ENCODE measurements at places on chromosomes 13 and 19.

GRCh38 chr19:52923778-52924593 is 758 bp upstream of the ZNF888 start:
- no peak for DNase-seq

DNA sequence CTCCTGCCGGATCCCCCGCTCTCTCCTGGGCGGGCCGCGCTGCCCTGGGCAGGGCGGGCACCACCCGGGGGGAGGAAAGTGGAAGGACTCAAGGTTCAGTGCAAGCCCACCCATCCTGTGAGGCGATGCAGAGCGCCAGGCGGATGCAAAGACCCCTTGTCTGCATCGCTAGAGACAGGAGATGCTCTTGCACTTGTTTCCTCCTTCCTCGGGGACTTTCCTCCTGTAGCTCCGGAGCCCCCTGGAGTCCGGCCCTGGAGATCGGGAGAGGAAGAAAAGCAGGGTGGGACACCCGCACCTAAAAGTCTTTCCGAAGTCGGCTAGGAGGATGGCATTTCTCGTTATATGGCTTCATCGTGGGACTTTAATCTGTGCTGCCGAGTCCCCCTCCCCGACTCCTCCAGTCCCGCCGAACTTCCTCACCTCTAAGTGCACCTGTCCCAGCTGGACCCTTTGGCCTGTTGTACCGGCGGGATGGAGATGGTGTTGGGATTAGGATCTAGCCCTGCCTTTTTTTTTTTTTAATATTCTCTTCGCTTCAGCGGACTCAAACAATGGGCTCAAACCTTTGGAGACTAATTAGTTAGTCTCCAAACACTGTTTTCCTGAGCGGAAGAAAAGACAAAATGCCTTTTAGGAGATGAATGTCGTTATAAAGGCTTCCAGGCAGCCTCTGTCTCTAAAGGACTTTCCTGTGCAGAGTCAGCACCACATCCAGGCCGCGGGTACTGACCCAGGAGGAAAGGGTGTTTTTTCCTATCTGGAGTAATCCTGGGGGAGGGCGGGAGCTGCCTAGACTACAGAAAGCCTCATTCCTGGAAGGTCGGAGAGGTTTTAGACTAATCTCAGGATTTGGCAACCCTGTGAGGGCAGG is 725 bp downstream of the FAM124A start:
- DNase-seq = no peak

DNA sequence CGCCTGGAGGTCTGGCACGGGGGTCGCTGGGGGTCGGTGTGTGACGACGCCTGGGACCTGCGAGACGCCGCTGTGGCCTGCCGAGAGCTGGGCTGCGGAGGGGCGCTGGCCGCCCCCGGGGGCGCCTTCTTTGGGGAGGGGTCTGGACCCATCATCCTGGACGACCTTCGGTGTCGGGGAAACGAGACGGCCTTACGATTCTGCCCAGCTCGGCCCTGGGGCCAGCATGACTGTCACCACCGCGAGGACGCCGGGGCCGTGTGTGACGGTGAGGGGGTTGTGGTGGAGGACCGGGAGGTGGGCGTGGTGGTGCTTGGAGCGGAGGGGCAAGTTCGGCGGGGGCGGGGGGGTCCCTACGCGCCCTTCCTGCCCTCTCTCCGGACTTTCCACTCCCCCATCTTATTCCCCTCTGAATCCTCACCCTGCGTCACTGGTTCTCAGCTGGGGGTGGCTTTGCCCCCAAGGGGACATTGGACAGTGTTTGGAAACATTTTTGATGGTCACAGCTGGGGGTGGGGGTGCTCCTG is 5.5 kb downstream of the SSC5D start:
- no peak for DNase-seq

DNA sequence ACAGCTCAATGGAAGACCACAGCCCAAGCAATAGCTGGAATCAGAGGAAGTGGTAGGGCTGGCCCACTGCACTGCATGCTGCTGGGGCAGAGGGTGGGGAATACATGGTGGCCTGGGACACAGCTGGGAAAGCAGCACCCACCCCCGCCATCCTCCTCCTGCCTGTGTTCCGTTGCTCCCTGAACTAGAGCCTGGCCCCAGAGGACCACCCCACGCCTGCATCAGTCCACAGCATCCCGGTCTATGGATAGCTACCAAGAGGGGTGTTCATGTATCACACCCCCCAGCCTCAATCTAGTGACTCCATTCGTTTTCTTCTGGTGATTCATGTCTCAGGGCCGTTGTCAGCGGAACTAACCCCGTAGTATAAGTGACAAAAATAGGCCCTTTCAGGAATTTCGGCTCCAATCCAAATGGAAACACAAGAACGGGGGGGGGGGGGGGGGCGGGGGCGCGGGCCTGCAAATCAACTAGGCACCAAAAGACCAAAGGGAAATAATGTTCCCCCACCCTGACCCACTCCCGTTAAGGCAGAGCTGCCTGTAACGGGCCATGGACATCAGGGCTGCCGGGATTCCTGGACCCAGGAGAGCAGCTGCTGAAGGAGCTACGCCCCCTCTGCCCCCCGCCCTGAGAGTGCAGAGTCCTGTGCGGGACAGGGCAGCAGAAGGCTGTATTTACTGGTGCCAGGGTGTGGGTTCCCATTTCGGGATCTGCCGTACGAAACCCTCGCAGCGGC is 18.9 kb upstream of the EPHX3 start:
- DNase-seq = peak; percentile 65

- DNase-seq = no peak
These were observed 4.0 kb downstream of the TPGS1 start for GRCh38 chr19:511101-511851.

GRCh38 chr13:110442930-110443621 is 118.4 kb downstream of the RAB20 start:
- no peak for DNase-seq

GRCh38 chr19:11373166-11373884 is 1.1 kb upstream of the SWSAP1 start:
- no peak for DNase-seq

- DNase-seq = no peak
These were observed 19.2 kb downstream of the PARP4 start for GRCh38 chr13:24493356-24493755.

DNA sequence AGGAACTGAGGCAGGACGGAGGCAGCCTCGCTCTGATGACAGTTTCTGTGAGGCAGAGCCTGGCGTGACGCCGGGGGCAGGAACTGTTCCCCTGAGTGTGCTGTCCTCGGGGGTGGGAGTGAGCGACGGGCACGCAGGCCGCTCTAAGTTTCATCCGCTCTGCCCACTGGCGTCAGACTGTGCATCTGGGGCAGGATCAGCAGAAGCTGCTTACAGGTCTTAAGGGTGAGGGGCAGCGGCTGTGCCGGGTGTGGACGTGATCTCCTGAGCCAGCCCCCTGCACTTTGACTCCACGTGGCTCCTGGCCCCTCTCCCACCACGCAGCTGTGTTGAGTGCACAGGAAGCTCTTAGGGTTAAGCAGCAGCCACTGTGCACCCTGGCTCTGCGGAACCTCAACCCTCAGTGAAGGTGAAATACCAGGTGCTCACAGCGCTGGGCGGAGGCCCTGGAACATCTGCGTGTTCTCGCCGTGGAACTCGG is 1.5 kb downstream of the GRK1 start:
- no peak for DNase-seq

- no peak for DNase-seq
These were observed 10.8 kb downstream of the FFAR2 start for GRCh38 chr19:35458731-35459391.

- peak; percentile 14 for DNase-seq
These were observed 102.3 kb downstream of the STOML3 start for GRCh38 chr13:38888309-38888708.

- DNase-seq = no peak
These were observed 504.4 kb downstream of the FGF9 start for GRCh38 chr13:22175241-22175640.

GRCh38 chr19:18716857-18717256 is 33.4 kb downstream of the CRTC1 start:
- no peak for DNase-seq

GRCh38 chr13:112911285-112911701 is 57.7 kb upstream of the MCF2L start:
- DNase-seq = no peak

DNA sequence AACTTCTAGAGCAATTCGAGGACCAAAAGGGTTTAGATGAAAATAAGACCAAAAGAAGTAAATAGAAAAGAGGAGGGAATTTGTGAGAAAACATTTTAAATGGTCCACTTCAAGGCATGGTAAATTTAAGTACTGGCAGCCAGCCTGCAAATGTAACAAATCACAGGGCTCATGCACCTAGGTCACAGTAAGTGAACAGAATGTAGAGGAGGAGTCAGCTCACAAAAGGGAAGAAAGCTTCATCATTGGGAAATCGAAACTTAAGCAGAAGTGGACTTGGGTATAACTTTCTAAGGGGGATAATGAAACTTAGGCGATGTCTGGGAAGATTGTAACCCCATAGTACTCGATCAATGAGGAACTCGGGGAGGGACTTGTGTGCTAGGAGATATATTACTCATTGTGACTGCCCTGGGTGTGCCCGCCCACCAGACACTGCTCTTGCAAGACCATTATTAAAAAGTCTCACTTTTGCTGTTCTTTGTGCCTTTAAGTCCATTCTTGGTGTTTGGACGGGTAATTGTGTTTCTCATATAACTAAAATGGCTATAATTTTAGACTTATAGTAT is 1053.6 kb upstream of the MIR17HG start:
- DNase-seq = no peak

- DNase-seq = no peak
These were observed 35.4 kb downstream of the GSX1 start for GRCh38 chr13:27827646-27828045.

- DNase-seq = no peak
These were observed at the start of gene ADM5 for GRCh38 chr19:49689133-49690078. Gene ADM5, plus strand, starts transcription at chr19:49689594. Its CDS starts 244 bp downstream, at chr19:49689838.

DNA sequence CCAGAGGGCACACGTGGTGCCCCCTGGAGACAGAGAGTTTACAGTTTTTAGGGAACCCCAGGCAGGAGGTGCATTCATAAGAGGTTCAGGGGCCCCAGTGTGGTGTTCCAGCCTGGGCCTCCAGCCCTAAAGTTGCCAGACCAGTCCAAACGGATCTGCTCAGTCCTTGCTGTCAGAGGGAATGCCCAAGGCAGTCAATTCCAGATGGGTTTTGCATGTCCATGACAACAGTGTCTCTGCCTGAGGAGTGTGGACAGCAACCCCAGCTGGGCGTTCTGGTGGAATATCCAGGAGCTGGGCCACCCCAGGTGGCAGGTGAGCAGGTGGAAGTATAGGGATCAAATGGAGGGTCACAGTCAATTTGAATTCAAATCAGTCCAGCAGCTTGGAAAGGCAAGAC is 25.3 kb downstream of the FBXO27 start:
- no peak for DNase-seq

Data from stromal cell of bone marrow (primary cell).